ENCODE measurements at places on chromosomes 4 and X.

- DNase-seq: no peak
Observed at GRCh38 chr4:61336488-61336887, 136.4 kb downstream of the ADGRL3 start.

DNA sequence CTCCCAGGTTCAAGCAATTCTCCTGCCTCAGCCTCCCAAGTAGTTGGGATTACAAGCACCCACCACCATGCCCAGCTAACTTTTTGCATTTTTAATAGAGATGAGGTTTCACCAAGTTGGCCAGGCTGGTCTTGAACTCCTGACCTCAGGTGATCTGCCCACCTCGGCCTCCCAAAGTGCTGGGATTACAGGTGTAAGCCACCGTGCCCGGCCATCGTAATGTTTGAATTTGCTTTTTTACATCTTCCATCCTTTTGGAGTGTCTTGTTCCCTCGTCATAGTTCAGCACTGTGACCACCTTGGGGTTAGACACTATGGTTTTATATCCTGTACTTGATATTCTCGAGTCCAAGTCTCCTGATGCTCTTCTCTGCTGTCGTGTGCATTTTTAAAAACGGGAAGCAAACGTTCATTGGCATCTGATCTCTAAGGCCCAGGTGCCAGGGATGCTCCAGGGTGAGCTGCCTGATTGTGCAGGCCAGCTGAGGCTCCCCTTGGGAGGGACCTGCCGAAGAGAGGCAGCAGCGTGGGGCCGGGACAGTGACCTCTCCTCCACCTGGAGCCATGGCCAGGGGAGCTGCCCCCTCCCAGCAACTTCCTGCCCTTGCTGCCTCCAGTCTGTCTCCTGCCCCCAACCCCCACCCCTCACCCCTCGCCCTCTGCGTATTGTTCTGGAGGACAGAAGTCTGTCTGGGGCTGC, 16.7 kb downstream of the DGKQ start:
- no peak for DNase-seq

DNA sequence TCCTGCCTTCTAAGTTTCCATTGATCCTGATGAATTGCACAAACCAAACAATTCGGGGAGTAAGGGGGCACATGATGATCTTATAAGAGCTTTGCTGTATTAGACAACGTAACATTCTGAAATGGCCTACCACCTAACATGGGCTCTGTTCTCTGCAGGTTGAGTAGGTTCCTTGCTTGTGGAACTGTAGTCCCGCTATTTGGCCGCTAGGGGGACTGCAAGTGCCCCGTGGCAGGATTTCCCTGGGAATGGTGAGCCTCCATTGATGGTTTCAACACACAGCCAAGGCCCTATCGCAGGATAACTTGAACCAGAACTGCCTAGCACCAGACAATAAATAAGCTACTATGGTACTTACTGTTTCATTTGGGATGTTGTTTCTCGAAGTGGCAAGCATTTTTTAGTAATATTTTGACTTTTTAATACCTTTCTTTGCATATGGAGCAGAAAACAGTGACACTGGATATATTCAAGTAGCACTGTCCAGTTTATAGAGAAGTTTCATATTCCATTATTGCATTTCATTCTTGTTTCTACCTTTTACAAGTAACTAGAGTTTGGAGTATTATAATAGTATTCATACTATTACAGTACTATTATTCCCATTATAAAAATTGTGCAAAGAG, 11.9 kb downstream of the AR start:
- no peak for DNase-seq

GRCh38 chr4:7034262-7035081, 8.7 kb upstream of the TADA2B start:
- DNase-seq: no peak

DNA sequence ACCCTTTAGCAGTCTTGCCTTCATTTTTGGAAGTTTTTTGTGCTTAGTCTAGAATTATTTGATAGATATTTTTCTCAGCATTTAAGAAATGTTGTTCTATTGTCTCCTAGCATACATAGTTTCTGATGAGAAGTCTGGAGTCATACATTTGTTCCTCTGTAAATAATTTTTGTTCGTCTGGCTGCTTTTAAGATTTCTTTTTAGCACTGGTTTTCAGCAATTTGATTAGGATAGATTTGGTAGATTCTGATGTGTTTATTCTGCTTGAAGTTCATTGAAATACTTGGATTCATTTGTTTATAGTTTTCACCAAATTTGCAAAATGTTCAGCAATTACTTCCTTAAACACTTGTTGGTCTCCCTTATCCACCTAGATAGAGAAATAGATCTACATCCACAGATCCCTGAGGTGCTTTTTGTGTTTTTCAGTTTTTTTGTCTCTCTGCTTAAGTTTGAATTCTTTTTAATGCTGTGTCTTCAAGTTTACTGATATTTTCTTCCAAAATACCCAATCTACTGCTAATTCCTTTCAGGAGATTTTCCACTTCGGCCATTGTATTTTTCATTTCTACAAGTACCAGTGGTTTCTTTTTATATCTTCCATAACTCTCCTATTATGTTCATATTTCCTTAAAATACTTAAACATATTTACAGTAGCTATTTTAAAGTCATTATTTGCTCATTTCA, 64.9 kb downstream of the ABLIM2 start:
- DNase-seq: no peak

- no peak for DNase-seq
Observed at GRCh38 chr4:26094076-26094475, 180.1 kb downstream of the SMIM20 start.

DNA sequence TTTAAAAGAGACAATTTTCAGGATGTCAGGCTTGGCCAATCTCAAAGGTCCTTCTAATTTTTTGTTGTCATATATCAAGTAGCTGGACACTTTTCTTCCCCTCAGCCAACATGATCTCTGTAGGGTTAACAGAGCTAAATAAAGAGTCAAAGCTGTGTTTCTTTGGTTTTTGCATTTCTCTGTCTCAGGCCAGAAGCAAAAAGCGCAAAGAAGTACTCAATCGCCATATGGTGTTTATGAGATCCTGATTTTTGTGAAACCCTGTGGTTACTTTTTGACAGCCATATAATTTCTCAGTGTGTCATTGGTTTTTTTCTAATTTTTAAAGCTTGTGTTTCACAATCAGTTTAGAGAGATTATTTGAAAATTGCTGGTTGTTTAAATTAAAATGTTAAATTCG, 111.9 kb downstream of the MAPK10 start:
- no peak for DNase-seq

GRCh38 chrX:153844509-153845082, 14.3 kb upstream of the PDZD4 start:
- no peak for DNase-seq
